ENCODE measurements at places on chromosomes 3 and 15.

GRCh38 chr3:122694966-122695365 is 14.3 kb downstream of the PARP14 start:
- DNase-seq: no peak

- no peak for DNase-seq
These were observed 92.8 kb downstream of the EOMES start for GRCh38 chr3:27629366-27629765.

- DNase-seq: no peak
These were observed 22.8 kb upstream of the NOX5 start for GRCh38 chr15:68991723-68992122.

DNA sequence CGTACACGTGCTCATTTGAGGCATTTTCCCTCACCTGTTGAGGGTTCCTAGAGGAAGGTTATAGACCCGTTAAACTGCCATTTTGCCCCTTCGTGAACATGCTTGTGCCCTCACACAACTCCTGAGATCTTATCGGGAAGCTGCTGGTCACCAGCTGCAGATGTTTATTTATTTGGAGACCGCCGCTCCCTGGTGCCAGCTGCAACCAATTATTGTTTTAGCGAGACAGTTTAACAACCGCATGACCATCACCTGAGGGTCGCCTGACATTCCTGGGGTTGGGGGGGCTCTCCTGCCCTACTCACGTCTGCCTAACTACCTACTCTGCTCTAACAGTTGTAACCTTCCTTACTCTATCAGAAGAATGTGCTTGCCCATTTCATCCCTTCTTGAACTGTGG is 292.5 kb downstream of the MCTP2 start:
- DNase-seq: no peak

DNA sequence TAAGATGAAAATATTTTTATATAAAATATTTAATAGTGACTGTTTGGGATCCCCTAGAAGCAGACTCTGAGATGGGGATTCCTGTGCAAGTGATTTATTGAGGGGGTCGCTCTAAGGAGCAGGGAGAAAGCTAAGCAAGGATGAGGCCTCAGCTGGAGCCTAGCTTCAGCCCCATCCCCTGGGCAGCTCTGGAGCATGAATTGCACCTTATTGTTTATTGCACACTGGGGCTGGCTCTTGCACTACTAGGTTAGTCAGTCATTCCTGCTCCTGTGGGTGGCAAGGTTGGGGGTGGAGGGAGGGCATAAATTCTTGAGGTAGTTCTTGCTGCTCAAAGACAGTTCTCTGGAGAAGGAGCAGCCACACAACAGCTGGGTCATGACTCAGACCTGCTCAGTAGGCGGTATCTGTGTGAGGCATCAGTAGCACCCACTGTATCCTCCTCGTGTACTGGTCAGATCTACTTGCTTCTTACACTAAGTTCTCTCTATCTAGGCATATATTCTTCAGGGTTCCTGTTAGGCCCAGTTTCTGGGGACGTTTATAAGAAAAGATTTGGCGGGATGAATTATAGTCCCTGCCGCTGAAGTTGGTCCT is 27.2 kb upstream of the TNFSF10 start:
- no peak for DNase-seq

DNA sequence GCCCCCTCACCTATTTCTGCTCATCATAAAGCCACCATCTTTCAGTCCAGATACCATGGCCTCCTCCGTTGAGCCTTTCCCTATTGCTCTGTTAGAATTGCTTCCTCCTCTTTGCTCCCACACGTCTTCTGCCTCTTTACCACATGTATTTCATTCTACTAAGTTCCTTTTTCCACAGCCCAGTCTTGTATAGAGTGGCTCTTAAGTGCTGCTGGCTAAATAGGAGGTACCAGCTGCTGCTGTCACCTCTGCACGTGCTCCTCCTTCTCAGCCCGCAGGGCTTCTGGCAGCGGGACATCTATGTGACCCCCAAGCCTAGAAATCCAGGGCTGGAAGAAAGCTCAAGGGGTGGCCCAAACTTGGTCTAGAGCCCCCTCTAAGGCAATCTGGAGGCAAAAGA is 38.8 kb upstream of the PLXND1 start:
- DNase-seq: no peak

DNA sequence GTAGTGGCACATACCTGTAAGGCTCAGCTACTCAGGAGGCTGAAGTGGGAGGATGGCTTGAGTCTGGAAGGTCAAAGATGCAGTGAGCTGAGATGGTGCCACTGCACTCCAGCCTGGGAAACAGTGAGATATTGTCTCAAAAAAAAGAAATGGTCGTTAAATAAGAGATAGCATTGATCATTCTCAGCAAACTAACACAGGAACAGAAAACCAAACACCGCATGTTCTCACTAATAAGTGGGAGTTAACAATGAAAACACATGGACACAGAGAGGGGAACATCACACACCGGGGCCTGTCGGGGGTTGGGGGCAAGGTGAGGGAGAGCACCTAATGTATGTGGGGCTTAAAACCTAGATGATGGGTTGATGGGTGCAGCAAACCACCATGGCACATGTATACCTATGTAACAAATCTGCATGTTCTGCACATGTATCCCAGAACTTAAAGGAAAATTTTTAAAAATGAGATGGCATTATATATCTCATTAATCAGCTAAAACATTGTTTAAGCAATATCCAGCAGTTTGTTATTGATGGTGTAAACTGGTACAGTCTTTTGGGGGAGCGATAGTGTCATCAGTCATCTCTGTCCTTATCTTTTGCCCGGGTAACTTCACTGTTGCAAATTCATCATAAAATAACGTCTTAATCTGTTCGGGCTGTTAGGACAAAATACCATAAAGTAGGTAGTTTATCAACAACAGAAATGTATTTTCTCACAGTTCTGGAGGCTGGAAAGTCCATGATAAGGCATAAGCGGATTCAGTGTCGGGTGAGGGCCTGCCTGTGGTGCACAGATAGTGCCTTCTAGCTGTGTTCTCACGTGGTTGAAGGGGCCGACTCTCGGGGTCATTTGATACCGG is 1.7 kb upstream of the MAN2A2 start:
- peak; percentile 63 for DNase-seq

DNA sequence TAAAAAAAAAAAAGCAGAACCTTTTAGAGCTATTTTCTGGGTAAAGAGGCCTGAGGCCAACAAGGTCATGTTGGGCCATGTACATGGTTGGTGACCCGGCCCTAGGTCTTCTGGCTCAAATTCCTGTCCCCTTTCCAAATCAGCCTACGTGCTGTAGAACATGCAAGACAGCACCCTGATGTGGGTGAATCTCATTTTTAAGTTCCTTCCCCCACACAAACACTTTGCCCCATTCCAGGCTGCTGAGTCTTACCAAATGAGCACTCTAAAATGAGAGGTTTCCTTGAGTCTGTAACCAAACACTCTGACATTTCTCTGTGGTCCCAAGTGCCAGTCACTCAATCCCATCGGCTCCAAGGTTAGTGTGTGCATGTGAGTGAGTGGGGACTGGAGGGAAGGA is 9.4 kb downstream of the BCL6 start:
- no peak for DNase-seq

GRCh38 chr3:75260-75659 is 121.3 kb upstream of the CHL1 start:
- DNase-seq: no peak

- DNase-seq: no peak
These were observed 532.4 kb upstream of the GBE1 start for GRCh38 chr3:82293867-82294266.

DNA sequence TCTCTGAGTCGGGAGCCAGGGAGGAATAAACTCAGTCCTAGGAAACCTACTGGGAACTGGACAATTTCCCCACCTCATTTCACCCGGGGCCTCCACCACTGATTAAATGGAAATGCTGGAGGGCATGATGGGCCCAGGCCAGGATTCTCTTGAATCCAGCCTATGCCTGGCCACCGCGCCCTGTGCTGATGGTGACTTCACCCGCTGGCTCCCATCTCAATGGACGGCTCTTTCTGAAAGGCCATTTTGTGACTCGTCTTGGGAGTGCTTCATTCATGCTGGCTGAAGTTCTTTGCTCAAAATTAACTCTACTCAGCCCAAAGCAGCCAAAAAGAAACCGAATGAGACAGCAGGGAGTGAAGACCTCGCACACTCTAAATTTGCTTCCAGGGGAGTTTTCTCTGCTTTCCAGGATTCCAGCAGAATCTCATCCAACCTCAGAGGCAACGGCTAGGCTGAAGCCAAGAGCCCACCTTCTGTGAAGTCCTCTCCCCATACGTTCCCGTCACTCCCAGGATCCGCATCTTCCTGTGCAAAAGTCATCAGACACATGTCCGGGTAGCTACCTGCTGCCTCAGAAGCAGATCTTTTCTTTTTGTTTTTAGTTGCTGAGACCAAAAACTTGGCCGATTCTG is 266.0 kb upstream of the ICE2 start:
- peak; percentile 63 for DNase-seq

- DNase-seq: no peak
These were observed 263 bp upstream of the UTS2B start for GRCh38 chr3:191330530-191331048.

- DNase-seq: no peak
These were observed 18.2 kb upstream of the CEMIP start for GRCh38 chr15:80760960-80761359.

DNA sequence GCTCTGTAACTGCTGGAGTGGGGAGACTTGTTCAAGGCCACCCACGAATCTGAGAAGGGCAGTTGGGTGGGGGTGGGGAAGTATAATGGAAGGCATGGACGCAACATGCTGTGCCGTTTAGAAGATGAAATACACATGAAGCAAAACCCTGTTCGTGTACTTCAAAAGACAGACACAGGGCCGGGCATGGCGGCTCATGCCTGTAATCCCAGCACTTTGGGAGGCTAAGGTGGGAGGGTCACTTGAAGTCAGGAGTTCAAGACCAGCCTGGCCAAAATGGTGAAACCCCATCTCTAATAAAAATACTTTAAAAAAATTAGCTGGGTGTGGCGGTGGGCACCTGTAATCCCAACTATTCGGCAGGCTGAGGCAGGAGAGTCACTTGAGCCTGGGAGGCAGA is 36.9 kb upstream of the SFMBT1 start:
- DNase-seq: no peak

- no peak for DNase-seq
These were observed 35.1 kb downstream of the CTXND1 start for GRCh38 chr15:80216911-80217310.

DNA sequence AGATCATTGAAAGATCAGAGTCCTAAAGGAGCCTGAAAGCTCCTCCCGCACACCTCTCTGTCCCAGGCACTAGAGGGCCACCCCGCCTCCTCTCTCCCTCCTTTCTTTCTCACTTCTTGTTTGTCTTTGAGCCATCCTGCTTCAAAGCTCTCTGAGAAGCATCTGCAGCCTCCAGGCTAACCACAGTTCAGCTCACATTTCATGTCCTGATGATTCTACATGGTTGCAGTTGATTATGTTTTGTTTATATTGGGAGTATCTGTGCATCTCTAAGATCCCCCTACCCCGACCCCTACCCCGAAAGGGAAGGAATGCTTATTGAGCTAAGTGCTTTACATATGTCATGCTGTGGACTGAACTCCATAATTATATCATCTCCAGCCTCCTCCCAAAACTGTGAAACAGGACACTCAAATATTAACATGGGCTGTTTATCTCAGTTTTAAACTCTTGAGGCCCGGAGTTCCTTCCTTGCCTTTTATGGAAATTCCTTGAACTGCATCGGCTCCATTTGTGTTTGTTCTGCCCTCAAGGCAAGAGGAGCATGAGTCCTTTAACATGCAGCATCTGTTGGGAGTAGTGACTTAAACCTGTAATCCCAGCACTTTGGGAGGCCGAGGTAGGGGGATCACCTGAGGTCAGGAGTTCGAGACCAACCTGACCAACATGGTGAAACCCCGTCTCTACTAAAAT is 30.9 kb downstream of the MGLL start:
- no peak for DNase-seq

DNA sequence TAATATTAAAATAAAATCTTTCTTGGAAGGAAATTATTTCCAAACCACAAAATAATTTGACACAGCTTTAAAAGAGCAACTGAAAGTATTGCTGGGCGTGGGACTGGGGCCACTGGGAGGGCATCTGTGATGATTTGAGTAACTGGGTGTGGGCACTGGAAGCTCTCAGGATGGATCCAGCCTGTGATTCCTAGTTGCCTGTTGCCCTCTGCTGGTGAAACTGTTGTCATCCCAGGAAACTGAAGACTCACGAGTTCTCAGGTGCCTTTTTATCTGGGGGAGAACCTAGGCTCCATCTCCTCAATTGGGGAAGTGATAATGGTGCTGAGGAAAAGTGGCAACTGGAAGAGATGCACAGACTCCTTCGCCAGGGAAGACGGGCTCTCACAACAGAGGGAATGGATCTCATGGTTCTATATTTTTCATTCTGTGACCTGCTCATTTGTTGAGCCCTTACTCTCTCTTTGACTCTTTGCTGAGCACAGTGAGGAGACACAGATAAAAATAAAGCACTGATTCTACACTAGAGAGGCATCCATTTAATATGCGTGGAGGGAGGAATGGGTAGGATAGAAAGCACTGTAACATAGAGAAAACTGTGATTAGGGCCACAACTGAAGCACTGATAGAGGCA is 61.6 kb downstream of the TPRG1 start:
- DNase-seq: peak; percentile 31

DNA sequence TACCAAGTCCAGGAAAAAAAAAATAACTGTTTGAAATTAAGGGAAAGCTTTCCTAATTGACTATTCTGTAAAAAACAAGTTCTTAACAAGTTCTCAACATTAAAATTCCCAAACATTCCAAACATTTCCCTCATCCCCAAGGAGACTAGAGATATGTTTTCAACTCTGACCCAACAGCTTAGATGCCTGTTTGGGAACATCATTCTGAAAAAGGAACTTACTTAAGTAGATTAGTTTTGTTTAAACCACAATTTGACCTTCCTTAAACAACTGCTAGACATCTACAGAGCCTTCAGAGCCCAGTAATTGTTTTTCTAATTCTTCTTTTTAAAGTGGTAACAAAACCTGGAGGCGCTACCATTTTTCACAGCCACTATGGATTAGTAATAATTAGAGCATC is 12.8 kb downstream of the UBR1 start:
- no peak for DNase-seq

GRCh38 chr3:16480861-16481545 is 32.5 kb downstream of the RFTN1 start:
- DNase-seq: no peak

DNA sequence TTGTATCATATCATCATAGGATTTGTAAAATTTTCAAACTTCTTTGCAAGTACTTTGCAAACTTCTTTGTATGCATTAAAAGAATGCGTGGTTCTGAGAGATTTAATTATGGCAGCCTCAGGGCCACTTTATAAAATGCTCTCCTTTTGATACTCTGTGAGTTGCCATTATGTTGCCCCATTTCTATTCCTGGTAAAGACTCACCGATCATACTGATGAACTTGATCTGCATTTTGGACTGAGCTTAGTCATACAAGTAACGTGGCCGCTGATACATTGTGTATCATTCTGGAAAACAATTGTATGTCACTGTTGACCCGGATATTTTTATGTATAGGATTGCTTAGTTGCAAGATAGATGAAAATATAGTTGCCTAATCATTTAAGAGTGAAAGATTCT is 38.8 kb downstream of the AKAP13 start:
- DNase-seq: no peak

Measured in globus pallidus (tissue), 1 donor.